ENCODE measurements at places on chromosomes 3 and 15. TPM values are rescaled to one million over a fixed set of nuclear protein-coding genes. Genes with fewer than 3 reads are reported as not detected.

GRCh38 chr3:153343988-153344782 is 182.2 kb downstream of the RAP2B start:
- DNase-seq, result no peak

- no peak for DNase-seq
Observed at GRCh38 chr15:51758645-51759044, 7.2 kb downstream of the TMOD2 start.

- DNase-seq, result no peak
Observed at GRCh38 chr3:136780741-136781140, 28.6 kb upstream of the STAG1 start.

Gene ADAMTS7
- 181 TPM for total RNA-seq

Gene SLC9C1
- not detected for total RNA-seq

All from glutamatergic neuron (in vitro differentiated cells).